Activated CD4-positive, alpha-beta T cell treated with anti-CD3 and anti-CD28 coated beads, Interleukin-2, amount 10 ng/mL, durations not matched to agents 24 days and 14 days (primary cell): ENCODE measurements at places on chromosomes 12 and 14. TPM values are rescaled to one million over a fixed set of nuclear protein-coding genes. Genes with fewer than 3 reads are reported as not detected.

The SYCP3 gene
- total RNA-seq = 0.44 and 0.50 TPM in 2 replicates

The RASAL1 gene
- total RNA-seq = 0.52 and 1.1 TPM in 2 replicates

- H3K36me3 ChIP-seq = no peaks in the 10 kb centered on the region
- peak; percentile 96 for DNase-seq
- H3K27me3 ChIP-seq = peaks cover 3% of the 10 kb centered on the region
- peaks cover 8% of the 10 kb centered on the region for H3K4me1 ChIP-seq
These were observed at the start of gene SIRT4 for GRCh38 chr12:120301962-120302815. Gene SIRT4 (plus strand): TSS chr12:120302321. CDS start chr12:120303562, 1,241 bp downstream.

- H3K36me3 ChIP-seq = no peaks in the 10 kb centered on the region
- H3K4me1 ChIP-seq = peaks cover 12% of the 10 kb centered on the region
- H3K27me3 ChIP-seq = peaks cover 2% of the 10 kb centered on the region
- DNase-seq = no peak
These were observed 1145.4 kb upstream of the TMEM132C start for GRCh38 chr12:127121494-127122084.

DNA sequence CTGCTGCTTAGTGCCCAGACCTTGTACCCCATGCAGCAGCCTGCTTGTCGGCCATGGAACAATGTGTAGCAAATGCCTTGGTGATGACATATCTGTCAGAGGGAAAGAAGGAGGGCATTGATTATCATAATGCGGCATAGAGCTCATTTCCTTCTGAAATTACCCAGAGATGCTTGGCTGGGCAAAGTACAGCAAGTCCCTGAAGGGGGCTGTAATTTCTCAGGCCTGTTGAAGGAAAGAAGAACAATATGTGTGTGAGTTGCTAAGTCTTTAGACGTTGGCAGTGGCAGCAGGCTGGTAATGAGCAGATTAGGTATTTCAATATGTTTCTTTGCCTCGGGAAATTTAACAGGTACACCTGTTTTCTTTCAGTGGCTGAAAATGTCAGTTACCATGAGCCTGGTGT, 128.6 kb downstream of the CRADD start:
- no peak overlapping the region for H3K27ac ChIP-seq
- no peak overlapping the region for H3K4me3 ChIP-seq
- DNase-seq = no peak
- H3K36me3 ChIP-seq = no peaks in the 10 kb centered on the region

DNA sequence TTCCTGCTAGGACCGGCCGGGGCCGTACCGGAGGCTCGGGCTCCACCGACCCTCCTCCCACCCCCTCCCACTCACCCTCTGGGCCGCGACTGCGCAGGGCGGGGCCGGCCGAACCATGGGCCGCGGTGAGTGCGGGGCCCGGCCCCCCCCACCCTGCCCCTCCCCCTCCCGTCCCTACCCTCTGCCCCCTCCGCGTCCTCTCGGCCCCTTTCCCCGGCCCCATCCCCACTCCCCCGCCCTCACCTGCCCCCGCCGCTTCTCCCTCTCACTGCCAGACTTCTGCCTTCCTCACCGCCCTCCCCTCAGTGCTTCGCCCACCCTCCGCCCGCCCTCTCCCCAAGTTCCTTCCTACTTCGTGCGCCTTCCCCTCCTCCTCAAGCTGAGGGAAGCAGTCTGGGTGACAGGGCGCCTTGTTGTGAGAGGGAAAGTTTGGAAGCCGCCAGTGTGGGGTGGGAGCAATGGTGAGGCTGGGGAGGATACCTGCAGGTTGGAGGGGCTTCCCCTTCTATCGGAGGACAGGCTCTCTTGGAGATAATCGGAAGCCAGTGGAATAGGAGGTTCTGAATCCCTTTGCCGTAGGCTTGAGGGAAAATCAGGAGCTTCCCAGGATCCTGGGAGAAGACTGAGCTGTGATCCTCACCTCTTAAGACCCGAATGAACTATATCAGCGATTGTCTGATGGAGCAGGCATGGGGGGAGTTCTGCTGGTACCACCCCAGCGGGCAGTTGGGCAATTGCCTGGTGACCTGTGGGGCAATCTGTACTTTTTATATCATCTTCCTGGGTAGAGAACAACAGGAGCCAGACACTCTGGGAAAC, 472 bp downstream of the MBD6 start:
- peak; percentile 80 for DNase-seq
- H3K4me3 ChIP-seq = peak overlapping the region; percentile 96
- no peaks in the 10 kb centered on the region for H3K27me3 ChIP-seq
- peak overlapping the region; percentile 88 for H3K27ac ChIP-seq
- peaks cover 51% of the 10 kb centered on the region for H3K4me1 ChIP-seq

GRCh38 chr12:16524378-16524777, 81.6 kb downstream of the LMO3 start:
- H3K36me3 ChIP-seq = no peaks in the 10 kb centered on the region
- no peaks in the 10 kb centered on the region for H3K27me3 ChIP-seq
- no peak overlapping the region for H3K27ac ChIP-seq
- H3K4me1 ChIP-seq = no peaks in the 10 kb centered on the region
- H3K4me3 ChIP-seq = no peak overlapping the region

- H3K36me3 ChIP-seq = no peaks in the 10 kb centered on the region
- H3K4me3 ChIP-seq = no peak overlapping the region
- DNase-seq = no peak
- H3K4me1 ChIP-seq = no peaks in the 10 kb centered on the region
- H3K27ac ChIP-seq = no peak overlapping the region
- H3K27me3 ChIP-seq = no peaks in the 10 kb centered on the region
These were observed 383.0 kb downstream of the LRIG3 start for GRCh38 chr12:58537278-58537677.

DNA sequence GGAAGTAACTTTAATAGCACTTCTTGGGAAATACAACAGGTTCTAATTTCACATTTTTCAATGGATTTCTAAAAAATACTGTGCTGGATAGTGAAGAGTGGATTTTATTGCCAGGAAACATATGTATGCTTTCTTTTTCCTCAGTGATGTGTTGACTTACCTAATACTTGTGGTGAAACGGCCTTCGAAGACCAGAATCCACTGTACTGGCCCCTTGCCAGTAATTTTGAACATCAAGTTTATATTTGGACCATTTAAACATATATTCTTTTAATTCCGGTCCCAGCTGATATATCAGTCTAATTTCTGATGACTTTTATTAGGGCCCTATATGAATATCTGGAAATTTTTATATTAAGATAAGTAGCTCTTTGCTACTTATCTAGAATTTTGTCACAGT, 1.8 kb downstream of the MSRB3 start:
- H3K4me3 ChIP-seq = no peak overlapping the region
- no peaks in the 10 kb centered on the region for H3K36me3 ChIP-seq
- DNase-seq = no peak
- H3K4me1 ChIP-seq = peaks cover 2% of the 10 kb centered on the region

- peaks cover 30% of the 10 kb centered on the region for H3K27me3 ChIP-seq
- no peak for DNase-seq
- H3K4me1 ChIP-seq = no peaks in the 10 kb centered on the region
- H3K36me3 ChIP-seq = no peaks in the 10 kb centered on the region
- no peak overlapping the region for H3K4me3 ChIP-seq
These were observed 3.6 kb downstream of the KRT83 start for GRCh38 chr12:52317468-52318052.

- H3K4me1 ChIP-seq = peaks cover 36% of the 10 kb centered on the region
- no peak overlapping the region for H3K4me3 ChIP-seq
- H3K36me3 ChIP-seq = peaks cover 7% of the 10 kb centered on the region
- H3K27ac ChIP-seq = no peak overlapping the region
- no peak for DNase-seq
These were observed 70.2 kb downstream of the BTG1 start for GRCh38 chr12:92075425-92075914.
